ENCODE measurements at places on chromosomes 7 and 10. TPM values are rescaled to one million over a fixed set of nuclear protein-coding genes. Genes with fewer than 3 reads are reported as not detected.

DNA sequence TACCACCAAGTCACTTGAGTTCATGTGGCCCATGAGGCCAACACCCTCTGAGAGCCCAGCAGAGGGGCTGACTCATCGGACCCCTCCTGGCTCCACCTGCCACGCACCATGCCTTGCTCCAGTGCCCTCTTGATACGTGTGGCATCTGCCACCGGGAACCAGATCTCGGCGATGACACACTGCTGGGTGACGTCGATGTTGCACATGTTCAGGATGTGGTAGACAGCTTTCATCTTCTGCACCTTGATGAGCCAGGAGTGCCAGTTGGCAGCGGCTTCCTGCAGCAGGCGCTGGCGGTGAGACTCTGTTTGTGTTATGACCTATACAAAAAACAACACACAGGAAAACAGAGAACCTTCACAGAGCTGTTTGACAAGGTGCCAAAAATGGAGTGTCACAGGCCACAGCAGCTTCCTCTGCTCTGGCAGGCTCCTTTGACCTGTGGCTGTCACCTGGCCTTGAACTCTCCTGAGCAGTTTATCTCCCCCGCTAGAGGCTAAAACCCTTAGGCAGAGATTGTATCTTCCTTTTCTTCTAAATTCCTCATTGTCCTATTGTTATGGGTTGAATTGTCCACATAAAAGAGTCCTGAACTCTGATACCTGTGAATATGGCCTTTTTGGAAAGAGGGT is 45.2 kb upstream of the TMEM213 start:
- no peaks in the 10 kb centered on the region for H3K27me3 ChIP-seq
- no peak overlapping the region for H3K4me3 ChIP-seq
- peak; percentile 77 for DNase-seq
- H3K4me1 ChIP-seq, result peaks cover 60% of the 10 kb centered on the region
- H3K36me3 ChIP-seq, result no peaks in the 10 kb centered on the region

DNA sequence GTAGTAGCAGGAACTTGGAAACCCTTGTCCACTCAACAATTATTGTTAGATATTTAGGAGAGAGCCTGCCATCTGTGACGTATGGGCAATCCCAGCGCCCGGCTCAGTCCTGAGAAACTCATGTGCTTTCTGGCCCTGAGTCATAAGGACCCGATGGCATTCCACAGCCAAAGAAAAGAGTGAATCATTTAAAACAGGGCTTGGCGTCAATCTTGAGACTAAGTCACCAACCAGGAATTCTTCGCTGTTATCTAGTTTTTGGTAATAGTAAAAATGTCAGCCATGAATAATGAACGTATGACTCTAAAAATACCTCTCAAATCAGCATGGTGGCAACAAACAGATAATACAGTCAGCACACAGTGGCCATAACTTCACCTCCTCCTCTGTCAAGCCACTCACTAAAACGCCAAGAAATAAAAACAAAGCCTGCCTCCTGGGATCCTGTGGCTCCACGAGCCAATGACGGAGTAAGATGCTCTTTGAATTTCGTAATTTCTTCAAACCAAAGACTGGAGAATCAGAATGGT is 140.8 kb downstream of the ADAM12 start:
- H3K36me3 ChIP-seq, result no peaks in the 10 kb centered on the region
- peaks cover 9% of the 10 kb centered on the region for H3K4me1 ChIP-seq
- H3K27ac ChIP-seq, result 0 out of 2 replicates have a peak overlapping the region, but pooled peaks have one; percentile 11

DNA sequence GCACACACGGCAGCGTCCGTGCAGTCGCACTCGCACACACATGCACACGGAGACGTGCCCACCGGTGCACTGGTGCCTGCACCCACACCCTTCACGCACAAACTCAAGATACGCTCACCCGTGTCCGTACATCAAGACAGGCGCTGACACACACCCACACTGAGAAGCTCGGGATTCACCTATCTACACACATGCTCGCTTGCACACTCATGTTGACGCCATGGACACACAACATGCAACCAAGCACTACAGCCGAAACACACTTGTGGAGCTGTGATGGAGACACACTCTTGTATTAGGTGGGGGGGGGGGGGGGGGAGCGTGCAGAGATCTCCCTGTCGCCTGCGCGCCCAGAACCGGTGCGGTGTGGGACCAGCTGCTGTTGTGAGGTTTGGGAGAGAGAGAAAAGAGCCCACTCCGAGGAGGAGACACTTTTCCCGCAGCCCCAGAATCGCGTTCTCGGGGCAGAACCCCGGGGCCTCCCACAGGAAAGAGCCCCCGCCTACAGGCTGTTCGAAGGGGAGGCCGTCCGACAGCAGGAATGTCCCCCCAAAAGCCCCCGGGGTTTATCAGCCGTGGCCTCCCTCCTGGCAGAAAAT is 605 bp upstream of the NFKB2 start:
- H3K36me3 ChIP-seq, result no peaks in the 10 kb centered on the region
- peaks cover 8% of the 10 kb centered on the region for H3K4me1 ChIP-seq
- H3K27me3 ChIP-seq, result no peaks in the 10 kb centered on the region

GRCh38 chr7:67251986-67252558 is 255.4 kb downstream of the TYW1 start:
- no peaks in the 10 kb centered on the region for H3K36me3 ChIP-seq
- no peaks in the 10 kb centered on the region for H3K4me1 ChIP-seq
- no peak overlapping the region for H3K4me3 ChIP-seq
- no peak overlapping the region for H3K27ac ChIP-seq
- DNase-seq, result no peak

DNA sequence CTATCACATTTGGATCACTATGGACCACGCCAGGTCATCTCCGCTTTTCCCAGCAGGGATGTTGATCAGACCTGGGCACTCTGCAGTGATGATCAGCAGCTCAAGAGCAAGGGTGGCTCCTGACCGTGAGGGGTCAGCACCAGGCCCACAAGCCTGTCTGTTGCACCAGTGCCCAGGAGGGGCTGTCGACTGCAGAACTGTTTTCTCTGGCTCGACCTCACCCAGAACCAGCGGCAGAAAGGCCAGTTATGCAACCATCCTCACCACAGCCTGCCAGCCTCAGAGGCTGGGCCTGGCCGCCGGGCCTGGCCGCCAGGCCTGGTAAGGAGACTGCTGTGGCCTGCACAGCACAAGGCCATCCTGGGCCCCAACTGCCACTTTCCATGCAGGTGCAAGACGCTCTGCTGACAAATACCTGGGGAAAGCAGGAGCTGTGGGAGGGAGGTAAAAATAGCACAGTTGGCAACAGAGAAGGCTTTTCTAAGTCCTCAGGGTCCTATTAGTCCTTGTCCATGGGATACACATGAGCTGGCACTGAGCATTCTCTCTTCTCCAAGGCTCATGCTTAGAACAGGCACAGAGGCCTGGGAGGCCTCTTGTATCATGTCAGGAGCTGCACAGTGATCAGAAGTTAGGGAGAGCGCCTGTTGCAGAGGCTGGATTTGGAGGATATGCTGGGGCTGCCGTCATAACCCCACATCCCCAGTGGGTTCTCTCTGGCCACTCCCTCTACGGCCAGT is 17.5 kb downstream of the KCNMA1 start:
- H3K27ac ChIP-seq, result no peak overlapping the region
- no peak overlapping the region for H3K4me3 ChIP-seq
- H3K36me3 ChIP-seq, result no peaks in the 10 kb centered on the region
- DNase-seq, result no peak
- H3K4me1 ChIP-seq, result no peaks in the 10 kb centered on the region

Gene POMZP3
- 16.2 TPM for total RNA-seq

Gene DMBT1
- total RNA-seq, result 4.1 TPM

Gene TMEM225B
- total RNA-seq, result 0.32 TPM

Gene DLX5
- total RNA-seq, result not detected

Gene PRPS1L1
- not detected for total RNA-seq

Data from SJCRH30 (cell line).